ENCODE measurements at places on chromosomes 1 and 21. TPM values are rescaled to one million over a fixed set of nuclear protein-coding genes. Genes with fewer than 3 reads are reported as not detected.
A peak's percentile ranks its signal among the peaks of the same experiment; 100 is the strongest.

DNA sequence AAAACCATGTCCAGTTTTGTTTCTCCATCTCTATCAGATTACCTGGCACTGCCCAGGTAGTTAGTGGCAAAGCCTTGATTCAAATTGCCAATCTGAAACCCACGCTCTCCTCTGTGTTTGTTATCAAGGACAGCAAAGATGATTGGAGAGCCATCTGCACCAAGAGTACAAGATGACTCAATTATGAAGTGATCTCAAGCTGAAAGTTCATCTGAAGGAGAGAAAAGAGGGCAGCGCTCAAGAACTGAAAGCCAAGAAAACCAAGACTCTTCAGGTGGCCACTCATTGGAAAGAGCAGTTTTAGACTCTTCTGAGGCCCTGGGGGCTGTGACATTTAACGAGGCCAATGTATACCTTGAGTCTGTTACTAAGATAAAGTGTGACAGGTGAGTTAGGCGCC is 13.8 kb downstream of the RXRG start:
- no peak for DNase-seq

- no peak for DNase-seq
Observed at GRCh38 chr1:24929398-24930259, 447 bp downstream of the RUNX3 start.

GRCh38 chr1:110637475-110637874 is 31.3 kb upstream of the KCNA2 start:
- DNase-seq, result no peak

GRCh38 chr1:237759377-237759776 is 131.3 kb downstream of the ZP4 start:
- no peak for DNase-seq

GRCh38 chr1:102318104-102318806 is 321.5 kb upstream of the OLFM3 start:
- DNase-seq, result no peak

GRCh38 chr1:155392898-155393411 is 72.3 kb downstream of the RUSC1 start:
- DNase-seq, result no peak

DNA sequence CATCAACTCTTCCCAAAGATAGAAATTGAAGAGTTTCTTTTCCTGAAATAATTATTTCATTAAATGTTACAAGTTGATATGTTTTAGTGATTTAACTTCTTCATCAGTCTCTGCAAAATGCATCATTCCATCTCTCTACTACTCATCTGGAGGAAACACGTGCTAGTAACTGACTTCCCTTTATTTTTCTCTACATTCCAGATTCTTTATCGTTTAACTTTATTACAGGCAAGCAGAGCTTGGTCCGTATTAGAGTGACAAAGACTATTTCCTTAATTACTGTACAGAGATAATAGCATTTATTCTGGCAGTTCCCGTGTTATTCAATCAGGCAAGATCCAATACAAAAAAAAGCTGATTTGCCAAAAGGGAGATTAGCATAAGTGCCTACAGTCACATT is 88.6 kb downstream of the TM2D1 start:
- DNase-seq, result no peak

GRCh38 chr1:169326956-169327268 is 40.7 kb downstream of the NME7 start:
- no peak for DNase-seq

GRCh38 chr1:217617126-217617525 is 13.8 kb downstream of the GPATCH2 start:
- no peak for DNase-seq

DNA sequence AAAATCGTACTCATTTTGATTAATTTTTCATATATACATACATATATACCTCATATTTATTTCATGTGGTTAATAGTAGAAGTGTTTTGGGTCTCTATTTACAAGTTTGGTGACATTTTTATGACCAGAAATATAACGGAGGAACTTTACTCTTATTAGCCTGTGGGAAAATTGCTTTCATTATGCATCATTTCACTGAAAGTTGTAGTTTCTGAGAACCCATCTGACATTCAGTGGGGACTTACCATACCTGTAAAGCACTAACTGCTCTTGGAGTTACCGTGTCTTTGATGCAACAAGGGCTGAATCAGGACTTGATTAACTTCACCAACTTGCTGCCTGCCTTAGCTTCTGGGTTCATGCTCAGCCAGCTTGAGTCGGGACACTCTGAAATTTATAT is 49.9 kb upstream of the ITPKB start:
- DNase-seq, result no peak

DNA sequence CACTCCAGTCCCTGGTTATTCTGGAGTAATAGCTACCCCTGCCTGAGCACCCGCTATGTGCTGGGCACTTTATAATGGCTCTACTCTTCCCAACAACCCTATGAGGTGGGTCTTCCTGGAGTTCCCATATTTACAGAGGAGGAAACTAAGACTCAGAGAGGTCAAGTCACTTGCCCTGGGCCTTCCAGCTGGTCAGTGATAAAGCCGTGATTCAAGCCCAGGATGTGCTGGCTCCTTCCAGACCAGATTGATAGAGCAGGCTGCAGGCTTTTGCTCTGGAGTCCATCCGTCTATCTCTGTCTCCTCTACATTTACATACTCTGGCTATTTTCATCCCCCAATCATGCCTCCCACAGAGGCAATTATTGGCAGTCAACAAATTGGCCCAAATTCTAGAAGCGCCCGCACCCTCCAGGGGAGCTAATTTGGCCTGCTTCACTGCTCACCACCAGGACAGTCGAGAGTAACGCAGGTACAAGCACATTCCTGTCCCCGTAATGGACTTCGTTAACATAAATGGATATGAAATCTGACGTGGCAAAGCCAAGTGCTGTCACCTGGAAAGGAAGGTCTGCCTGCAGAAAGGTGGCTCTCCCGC is 39.8 kb upstream of the SELENON start:
- no peak for DNase-seq

- no peak for DNase-seq
Observed at GRCh38 chr1:25748531-25749205, 51.3 kb upstream of the SELENON start.

GRCh38 chr1:92964316-92964715 is 3.1 kb upstream of the DIPK1A start:
- DNase-seq, result no peak

GRCh38 chr1:199794105-199794863 is 233.2 kb upstream of the NR5A2 start:
- no peak for DNase-seq

DNA sequence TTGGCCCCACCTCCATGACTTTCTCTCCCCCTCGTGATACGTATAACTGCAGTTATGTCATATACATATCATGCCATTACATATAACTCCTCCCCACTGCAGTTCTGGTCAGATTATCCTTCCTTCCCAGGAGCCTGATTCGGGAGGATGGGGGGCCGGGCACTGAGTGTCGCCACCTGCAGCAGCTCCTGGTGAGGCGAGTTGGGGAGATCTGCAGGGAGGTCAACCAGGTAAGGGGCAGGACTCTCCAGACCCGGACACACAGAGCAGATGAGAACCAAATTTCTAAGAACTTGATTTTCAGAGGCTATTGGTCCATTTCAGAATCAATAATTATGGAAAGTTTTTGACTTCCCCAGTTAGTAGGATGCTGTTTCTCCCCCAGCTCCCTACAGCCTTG is 19.5 kb downstream of the HYI start:
- peak; percentile 40 for DNase-seq

GRCh38 chr21:29726044-29726443 is 213.8 kb downstream of the GRIK1 start:
- DNase-seq, result no peak

GRCh38 chr1:109621379-109622136 is 1.9 kb downstream of the AMPD2 start:
- no peak for DNase-seq

DNA sequence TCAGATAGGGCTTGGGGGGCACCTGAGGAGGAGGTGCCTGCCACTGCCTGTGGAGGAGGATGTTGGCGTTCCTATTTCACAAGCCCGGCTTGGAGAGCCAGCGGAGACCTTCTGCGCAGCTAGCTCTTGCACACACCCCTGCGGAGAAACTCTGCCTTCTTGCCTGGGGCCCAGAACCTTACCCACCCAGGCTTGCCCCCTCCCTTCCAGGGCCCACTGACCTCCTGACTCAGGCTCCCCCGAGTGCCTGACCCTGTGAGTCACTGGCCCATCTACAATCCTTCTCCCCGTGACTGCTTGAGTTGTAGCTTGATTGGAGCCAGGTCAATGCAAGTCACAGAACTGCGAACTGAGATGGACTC is 3.4 kb downstream of the HES2 start:
- DNase-seq, result no peak

DNA sequence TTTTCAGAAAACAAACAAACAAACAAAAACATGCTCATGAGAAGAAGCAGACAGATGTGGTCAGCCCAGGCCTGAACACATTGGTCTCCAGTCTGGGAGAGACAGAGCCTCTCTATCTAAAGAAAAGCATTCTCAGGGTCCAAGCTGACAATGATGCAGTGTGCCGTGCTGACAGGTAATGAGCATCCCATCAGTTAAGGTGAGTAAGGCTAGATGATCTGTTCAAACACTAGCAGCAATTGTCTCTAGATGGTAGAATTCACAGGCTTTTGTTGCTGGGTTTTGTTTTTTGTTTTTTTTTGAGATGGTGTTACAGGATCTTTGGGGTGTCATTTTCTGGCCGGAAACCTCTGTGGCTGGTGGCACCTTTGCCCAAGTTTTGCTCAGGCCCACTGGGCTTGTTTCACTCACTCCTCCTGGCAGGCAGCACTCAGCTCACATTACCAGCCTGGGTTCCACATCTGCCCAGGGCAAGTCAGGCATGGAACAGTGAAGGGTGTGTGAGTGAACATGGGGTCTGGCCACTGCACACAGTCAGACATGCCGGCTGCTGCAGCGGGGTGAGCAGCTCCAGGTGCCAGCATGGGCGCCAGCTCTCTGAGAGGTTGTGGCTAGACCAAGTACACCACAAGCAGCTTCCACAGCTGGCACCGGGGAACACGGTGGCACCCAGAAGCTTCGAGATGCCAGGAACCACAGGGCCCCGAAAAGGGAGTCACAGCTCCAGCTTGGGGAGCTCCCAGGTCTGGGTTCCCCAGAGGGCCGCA is 2.5 kb upstream of the C1QA start:
- no peak for DNase-seq

DNA sequence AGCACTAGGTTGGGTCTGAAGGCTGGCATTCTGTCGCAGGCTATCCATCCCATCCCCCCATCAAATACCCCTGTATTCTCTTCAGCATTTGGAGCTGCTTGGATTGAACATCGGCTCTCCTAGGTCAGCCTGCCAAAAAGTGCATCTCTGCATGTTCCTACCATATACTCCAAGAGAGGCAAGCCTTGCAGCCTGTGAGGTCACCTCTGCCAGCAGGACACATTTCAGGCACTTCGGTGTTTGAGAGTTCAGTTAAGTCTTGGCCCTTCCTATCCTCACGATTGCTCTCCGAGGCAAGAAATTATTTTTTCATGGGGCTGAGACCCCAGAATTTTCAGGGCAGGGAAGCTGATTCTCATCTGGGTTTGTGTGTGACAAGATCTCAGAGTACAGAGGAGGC is 2.6 kb downstream of the GPR25 start:
- DNase-seq, result no peak

- DNase-seq, result no peak
Observed at GRCh38 chr1:180941518-180942275, 29.0 kb downstream of the KIAA1614 start.

- DNase-seq, result no peak
Observed at GRCh38 chr21:39029086-39029755, 154.0 kb downstream of the PSMG1 start.

DNA sequence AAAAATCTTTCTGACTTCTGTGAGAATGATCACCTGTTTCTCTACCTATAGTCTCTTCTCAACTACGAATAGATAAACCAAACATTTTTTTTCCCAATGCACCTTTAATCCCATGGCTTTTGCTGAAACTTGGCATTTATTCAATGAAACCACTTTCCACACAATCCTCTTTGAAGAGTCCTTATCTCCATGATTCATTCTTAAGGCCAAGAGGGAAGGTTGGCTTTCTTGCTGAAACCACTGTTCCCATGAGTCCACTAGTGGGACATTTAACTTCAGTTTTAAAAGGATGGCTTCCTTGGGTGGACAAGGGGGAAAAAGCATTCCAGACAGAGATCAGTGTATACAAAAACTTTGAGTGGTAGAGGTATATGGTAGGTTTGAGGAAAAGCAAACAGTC is 73.6 kb downstream of the CRB1 start:
- DNase-seq, result no peak

DNA sequence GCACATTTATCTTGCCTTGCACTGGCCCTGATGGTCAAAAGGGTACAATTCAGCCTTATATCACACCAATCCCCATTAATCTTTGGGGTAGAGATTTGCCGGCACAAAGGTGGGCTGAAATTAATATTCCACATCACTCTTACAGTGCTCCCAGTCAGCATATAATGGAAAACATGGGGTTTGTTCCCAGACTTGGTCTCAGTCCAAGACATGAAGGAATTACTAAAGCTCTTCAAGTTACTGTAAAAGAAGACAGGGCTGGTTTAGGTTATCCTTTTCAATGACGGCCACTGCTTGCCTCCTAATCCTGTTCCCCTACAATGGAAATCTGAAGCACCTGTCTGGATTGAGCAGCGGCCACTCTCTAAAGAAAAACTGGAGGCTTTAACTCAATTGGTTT is 160.7 kb downstream of the IER5 start:
- no peak for DNase-seq

DNA sequence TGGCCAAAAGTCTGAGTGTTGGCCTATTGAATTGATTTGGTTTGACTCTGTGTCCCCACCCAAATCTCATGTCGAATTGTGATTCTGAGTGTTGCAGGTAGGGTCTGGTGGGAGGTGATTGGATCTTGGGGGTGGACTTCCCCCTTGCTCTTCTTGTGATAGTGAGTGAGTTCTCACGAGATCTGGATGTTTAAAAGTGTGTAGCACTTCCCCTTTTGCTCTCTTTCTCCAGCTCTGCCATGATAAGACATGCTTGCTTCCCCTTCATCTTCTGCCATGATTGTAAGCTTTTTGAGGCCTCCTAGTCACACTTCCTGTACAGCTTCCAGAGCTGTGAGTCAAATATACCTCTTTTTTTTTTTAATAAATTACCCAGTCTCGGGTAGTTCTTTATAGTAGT is 297.1 kb upstream of the ZRANB2 start:
- no peak for DNase-seq

- peak; percentile 58 for DNase-seq
Observed at GRCh38 chr1:228315945-228316588, 90.6 kb downstream of the TRIM11 start.

- DNase-seq, result no peak
Observed at GRCh38 chr1:216617081-216617875, 106.0 kb downstream of the ESRRG start.

TAS1R1 gene
- total RNA-seq, result not detected

FAM3B gene
- 0.80 TPM for total RNA-seq

PTAFR gene
- 7.0 TPM for total RNA-seq

STPG1 gene
- 6.2 TPM for total RNA-seq

ADCY10 gene
- 0.67 TPM for total RNA-seq

RPTN gene
- total RNA-seq, result not detected

PROK1 gene
- not detected for total RNA-seq

OR2T33 gene
- not detected for total RNA-seq

MSH4 gene
- 1.6 TPM for total RNA-seq

HORMAD1 gene
- 3.8 TPM for total RNA-seq

DNM3 gene
- total RNA-seq, result 16.4 TPM

KMO gene
- 1.6 TPM for total RNA-seq

PDZK1IP1 gene
- 2.4 TPM for total RNA-seq

Data from sciatic nerve (tissue), 2 donors.